OCI-M1 (cell line): ENCODE measurements at places on chromosomes 16 and 17.

- no peak for DNase-seq
Measured at GRCh38 chr17:26774291-26775218, 519.4 kb upstream of the WSB1 start.

DNA sequence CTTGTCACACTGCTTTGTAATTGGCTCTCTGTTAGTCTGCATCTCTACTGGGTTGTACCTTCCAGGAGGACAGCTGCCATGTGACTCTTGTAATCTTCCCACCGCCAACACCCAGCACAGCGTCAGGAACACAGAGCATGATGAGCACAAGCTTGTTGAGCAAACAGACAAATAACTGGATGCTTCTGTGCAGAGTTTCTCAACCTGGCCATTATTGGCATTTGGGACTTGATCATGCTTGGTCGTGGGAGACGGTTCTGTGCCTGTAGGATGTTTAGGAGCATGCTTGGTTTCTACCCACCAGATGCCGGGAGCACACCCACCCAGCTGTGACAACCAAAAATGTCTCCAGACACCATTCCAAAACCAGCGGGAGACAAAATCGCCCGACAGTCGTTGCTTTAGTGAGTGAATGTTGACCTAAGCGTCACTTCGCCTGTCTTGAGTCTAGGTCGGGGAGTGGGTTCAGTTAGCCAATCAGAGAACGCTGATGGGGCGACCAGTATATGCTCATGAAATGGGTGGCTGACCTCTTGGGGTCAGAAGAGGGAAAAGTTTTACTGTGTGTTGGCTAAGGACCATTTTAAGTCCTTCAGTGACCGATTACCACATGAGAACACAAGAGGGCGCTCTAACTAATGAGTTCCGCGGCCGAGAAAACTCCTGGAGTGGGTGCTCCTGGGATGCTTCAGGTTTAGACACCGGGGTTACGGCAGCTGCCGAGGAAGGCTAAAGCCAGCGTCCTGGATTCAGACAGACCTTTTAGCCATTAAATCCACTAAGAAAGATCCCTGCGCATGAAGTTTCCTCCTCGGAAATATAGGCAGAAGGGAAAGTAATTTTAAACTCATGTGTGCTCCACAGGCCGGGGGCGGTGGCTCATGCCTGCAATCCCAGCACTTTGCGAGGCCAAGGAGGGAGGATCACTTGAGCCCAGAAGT is 57.8 kb upstream of the TEX2 start:
- DNase-seq, result peak; percentile 83

DNA sequence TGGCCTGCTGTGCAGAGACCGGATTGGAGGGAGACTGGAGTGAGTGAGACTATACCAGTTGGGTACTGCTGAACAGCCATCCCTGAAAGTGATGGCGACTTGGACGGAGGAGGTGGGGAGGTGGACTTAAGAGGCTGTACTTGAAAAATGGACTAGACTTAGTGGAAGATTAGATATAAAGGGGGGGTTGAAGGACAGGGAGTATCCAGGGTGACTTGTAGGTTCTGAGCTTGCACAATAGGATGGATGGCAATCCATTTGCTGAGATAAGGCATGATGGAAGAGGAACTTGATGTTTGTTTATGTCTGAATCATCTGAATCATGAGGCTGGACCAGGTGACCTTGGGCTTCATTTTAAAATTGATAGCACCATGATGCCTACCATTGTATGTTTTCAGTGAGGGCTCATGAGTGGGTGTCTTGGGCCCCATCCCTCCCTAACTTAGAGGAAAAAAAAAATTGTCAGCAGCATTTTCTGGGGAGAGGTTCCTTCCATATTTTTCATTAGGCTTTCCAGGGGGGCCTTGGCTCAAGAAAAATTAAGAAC is 41.2 kb downstream of the PRKCA start:
- DNase-seq, result peak; percentile 5

- DNase-seq, result no peak
Measured at GRCh38 chr17:1498233-1498632, 5.7 kb upstream of the MYO1C start.

DNA sequence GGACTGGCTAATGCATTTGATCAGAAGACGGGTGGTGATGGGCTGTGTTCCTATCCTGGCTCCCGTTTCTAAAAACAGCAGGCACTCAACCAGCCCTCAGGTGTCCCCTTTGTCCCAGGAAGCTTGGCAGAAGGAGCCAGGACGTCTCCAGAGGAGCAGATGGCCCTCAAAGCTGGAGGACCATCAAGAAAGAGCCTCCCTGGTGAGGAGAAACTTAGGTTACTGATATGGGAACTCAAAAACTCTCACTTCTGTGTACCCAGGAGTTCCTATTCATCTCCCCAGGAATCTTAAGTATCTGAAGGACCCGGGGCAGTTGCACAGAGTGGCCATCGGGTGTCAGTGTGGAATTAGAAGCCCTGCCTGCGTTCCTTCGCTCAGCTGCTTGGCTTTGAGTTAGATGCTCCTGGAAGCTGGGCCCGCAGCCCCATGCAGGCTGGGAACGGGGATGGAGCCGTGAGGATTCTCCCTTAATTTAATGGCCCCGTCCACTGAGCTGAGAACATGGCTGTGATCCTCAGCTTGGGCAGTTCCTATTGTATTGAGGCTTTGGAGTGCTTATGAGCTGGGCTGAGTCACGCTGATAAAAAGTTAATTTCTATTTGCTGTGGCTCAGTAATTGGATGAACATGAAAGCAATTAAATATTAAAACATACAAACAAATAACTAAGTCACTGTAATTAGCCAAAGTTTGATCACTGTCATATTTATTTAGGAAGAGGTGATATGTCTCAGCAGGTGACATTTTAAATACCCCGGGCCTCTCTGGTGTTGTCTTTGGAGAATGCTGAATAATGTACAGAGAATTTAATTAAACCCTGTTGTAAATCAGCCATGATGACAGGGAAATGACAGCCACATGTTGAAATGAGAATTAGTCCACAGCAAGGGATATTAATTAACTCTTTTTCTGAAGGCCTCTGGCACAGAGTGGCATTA is 402.1 kb downstream of the SEC14L1 start:
- DNase-seq, result peak; percentile 88

GRCh38 chr17:39794249-39794970 is 56.7 kb downstream of the GRB7 start:
- DNase-seq, result peak; percentile 9

- DNase-seq, result no peak
Measured at GRCh38 chr17:39194089-39194984, 3.1 kb downstream of the CACNB1 start.

GRCh38 chr16:30185683-30186421 is 2.5 kb downstream of the CORO1A start:
- DNase-seq, result peak; percentile 49

DNA sequence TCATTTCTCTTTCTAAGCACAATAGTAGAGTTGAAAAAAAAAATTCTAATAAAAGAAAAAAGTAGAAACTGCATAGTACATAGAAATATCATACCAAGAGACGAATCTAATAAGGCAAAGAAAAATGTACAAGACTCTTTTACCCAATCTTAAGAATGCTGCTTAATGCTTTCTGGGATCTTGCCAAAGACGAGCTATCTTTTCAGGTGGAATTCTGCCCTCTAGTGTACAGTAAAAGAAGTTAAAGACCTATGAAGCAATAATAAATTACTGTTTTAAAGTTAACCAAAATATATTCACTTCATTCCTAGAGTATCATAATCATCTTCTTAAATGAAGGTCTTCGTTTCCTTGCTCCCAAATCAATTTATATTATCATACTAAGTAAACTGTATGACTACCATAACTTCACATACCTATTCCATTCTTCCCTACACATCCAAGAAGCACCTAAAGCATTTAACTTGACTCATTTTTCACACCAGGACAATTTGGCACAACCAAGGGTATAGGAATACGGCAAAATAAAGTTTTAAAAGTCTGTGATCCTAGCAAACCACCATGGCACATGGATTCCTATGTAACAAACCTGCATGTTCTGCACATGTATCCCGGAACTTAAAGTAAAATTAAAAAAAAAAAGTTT is 47.7 kb downstream of the CFDP1 start:
- peak; percentile 86 for DNase-seq

DNA sequence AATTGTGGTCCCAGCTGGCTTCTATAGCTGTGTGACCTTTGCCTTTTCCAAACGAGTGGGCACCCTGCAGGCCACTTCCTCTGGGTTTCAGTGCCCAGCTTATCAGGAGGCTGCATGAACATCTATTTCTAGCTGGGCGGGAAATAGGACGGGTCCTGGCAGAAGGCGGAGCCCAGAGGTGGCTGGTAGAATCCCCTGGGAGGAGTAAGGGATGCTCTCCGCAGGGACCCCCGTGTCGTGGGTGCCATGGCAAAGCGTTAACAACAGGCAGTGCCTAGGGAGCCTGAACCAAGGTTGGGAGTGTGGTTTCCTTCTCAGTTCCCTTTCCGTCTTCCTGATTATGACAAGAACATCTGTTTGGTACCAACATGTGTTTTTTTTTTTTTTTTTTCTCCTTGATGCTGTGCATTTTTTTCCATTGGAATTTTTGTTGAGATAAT is 58.2 kb downstream of the PLCG2 start:
- DNase-seq, result no peak

GRCh38 chr17:74442670-74443515 is 11.0 kb downstream of the GPRC5C start:
- DNase-seq, result peak; percentile 91

DNA sequence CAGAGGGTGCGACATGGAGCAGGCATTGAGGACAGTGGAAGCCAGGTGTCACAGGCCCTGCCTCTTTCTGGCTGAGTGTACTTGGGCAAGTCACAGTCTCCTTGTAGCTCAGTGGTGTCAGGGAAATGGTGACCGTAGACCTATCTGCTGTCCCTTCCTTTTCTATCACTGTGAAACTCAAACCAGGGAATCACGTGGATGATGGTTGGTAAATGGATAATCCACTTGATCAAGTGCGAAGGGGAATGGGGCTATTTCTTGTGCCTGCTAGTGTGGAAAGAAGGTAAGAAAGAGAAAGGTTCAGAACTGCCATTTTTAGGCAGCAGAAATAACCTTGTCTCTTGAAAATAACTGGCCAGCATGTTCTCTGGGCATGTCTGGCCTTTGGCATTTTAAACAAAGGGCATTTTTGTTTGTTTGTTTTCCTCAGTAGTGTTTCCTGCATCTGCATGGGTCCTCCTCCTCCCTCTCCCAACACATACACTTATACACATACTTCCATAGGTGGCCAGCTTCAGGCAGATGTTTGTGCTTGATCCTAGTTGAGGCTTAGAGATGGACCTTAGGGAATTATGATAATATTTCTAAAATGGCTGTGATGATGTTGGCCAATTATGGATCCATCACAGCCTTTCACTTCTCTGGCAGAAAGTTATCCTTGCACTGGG is 7.1 kb downstream of the TBX4 start:
- DNase-seq, result no peak

GRCh38 chr16:89354325-89354724 is 136.0 kb downstream of the ANKRD11 start:
- no peak for DNase-seq

GRCh38 chr17:60579090-60579489 is 20.9 kb upstream of the PPM1D start:
- peak; percentile 58 for DNase-seq

GRCh38 chr17:78337244-78338109 is 22.4 kb downstream of the SOCS3 start:
- DNase-seq, result no peak

DNA sequence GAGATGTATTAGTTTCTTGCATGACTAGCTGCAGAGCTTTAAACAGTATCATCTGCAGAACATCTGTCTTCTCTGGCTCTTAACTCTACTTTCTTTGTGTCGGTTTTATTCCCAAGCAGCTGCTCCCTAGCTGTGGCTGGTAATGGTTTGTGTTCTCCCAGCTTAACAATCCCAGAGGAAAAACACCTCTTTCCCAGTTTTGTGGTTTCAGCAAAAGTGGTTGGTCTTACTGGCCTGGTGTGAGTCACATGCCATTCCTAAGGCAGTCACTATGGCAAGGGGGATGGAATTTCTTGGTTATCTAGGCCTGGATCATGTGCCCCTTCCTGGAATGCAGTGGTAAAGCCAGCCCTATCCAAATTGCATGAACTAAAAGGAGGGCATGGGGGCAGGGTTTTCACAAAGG is 27.5 kb downstream of the OMG start:
- DNase-seq, result no peak

- DNase-seq, result peak; percentile 55
Measured at GRCh38 chr17:42675965-42676423, 800 bp downstream of the PLEKHH3 start.

DNA sequence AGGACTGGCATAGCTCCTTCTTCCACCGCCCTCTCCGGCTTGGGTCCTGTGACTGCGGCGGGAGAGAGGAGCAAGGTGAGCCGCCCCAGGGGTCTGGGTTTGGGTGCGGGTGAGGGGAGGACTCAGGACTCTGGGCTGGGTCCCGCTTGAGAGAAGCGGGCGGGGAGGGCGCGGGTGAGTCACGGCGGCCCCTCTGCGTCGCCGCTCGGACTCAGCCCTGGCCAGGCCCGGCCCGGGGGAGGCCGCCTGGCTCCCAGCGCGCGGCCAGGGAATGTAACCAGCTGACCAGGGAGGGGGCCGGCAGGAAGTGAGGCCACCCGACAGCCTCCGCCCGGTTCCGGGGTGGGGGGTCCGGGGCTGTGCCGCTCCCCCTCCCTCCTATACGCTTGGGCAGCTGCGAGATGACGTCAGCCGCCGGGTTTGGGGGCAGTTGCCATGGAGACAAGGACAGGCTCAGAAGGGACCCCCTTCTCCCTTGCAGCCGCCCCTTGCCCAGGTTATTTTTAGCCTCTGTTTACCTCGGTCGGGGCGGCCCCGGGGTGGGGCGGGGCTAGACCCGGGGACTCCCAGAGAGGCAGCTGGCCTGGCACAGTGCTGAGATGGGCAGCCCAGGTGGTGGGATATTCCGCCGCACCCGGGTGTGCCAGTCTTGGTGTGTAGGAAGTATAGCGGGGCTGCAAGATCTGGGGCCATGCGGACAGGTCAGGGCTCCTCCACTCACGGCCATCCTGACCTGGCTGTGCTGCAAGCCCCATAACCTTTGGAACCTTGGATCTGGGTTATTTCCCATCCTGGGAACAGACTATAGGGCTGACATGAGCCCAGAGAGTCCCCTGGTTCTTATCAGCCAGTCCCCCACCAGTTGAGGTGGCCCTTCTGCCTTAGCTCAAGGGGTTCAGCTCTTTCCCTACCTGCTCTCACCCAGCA is 1.6 kb downstream of the RIPOR1 start:
- DNase-seq, result no peak

DNA sequence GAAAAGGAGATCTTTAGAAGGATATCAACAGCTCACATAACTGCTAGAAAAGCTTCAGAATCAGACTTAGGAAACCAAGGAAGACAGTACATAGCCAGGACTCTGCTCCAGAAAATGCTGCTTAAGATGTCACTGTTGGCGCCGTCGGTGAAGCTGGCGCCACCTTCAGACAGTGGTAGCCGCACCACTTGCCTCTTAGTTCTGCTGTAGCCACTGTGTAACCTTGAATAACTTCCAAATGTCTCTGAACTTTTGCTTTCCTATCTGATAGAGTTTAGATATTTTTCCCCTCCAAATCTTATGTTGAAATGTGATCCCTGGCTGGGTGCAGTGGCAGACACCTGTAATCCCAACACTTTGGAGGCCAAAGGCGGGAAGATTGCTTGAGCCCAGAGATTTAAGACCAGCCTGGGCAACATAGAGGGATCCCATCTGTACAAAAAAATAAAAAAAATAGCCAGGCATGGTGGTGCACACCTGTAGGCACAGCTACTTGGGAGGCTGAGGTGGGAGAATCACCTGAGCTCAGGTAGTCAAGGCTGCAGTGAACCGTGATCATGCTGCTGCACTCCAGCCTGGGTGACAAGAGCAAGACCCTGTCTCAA is 6.3 kb upstream of the USP31 start:
- DNase-seq, result peak; percentile 44
